SJSA1 (cell line): ENCODE measurements at places on chromosomes 3 and 15.

DNA sequence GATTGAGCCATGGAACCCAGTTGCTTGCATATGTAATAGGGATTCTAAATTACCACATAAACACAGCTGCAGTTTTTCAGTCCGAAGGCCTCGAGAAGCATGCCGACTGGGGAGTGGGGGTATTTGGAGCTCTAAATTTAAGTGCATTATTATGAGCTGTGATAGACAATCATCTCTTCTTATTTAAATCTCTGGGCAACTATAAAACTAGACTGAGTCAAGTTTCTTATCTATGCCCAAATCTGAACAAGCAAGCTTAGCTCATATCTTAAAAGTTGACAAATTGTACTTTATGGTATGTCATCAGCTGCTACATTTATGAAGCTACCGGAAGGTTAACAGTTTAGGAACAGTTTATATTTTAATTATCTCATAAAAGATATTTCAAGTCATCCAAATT is 19.5 kb upstream of the THRB start:
- no peak for DNase-seq

- no peak for DNase-seq
These were observed 10.3 kb upstream of the EIF1B start for GRCh38 chr3:40299130-40299720.

DNA sequence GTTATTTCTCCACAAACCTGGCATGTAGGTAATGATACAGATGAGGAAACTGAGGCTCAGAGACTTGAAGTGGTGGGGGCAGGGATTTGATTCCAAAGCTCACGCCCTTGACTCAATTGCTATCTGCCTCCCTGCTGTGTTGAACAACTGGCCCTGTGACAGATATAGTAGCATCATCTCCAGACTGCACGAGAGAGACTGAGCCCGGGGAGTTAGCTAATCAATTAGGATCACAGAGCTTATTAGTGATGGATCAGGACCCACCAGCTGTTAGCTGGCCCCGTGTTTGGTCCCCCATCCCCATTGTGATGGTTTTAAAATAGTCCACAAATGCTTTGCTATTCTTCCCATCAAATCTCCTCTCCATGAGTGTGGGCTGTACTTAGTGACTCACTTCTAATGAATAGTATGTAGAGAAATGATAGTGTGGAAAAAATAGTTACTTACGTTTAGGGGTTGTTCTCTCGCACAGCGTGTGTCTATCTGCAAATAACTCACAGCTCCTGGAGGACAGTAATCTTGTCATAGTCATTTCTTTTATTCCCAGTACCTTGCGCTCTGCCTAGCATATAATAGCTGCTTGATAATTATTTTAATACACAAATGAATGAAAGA is 74.4 kb upstream of the KLF13 start:
- DNase-seq = no peak

DNA sequence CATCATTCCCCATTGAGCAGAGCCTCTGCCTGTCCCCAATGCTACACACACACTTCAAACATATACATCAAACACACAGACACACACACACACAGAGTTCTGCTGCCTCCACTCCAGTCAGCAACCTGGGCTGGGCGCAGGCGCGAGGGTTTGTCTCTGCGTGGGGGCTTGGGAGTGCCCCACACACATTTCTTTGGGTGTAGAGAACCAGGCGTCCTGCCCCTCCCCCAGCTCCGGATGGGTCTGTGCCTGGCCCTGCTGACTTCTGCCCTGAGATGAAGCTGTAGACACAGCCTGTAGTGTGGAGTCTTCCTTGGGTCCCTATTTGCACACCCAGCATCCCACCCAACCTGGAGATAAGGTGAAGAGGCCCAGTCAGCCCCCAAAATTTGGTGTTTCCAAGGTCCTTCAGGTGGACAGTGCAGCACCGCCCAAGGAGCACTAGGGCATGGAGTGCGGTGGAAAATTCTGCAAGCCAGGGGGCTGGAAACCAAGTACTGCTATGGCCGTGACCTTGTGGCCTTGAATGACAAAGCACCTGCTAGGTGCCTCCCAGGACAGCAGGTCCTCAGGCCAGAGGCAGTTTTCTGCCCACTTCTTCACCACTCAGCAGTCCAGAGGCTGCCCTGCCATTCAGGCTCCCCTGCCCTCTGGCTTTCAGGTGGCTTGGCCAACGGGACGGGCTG is 26.8 kb downstream of the FBXW12 start:
- no peak for DNase-seq

DNA sequence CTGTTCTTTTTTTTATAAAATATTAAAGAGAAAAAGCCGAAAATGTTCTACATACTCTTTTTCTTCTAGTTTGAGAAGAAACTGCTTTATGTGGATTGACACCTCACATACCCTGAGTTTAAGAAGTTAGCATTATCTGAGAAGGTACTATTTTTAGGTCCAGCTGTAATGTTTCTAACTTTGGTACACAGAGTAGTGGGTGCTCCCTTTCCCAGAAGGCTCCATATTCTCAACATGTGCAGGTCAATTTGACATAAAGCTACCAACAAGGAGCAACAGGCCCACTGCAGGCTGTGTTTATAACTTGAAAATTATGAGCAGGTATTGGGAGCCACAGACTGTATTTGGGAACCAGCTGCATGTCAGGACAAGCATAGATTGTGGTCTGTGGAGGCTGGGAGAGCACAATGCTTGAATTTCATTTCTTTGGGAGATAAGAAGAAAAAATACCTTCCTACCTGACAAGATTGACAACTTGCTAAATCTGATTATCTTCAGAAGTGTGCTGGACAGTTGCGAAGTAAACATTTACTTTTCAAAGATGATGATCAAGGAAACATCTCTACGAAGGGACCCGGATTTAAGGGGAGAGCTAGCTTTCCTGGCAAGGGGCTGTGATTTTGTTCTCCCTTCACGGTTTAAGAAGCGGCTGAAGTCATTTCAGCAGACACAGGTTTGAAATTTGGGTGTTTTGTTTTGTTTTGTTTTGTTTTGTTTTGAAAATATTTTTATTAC is 57.2 kb downstream of the PPP2R3A start:
- no peak for DNase-seq
